ELR (cell line): ENCODE measurements at places on chromosomes 5 and 9.

GRCh38 chr5:144680711-144681110, 510.0 kb downstream of the KCTD16 start:
- no peak for DNase-seq

DNA sequence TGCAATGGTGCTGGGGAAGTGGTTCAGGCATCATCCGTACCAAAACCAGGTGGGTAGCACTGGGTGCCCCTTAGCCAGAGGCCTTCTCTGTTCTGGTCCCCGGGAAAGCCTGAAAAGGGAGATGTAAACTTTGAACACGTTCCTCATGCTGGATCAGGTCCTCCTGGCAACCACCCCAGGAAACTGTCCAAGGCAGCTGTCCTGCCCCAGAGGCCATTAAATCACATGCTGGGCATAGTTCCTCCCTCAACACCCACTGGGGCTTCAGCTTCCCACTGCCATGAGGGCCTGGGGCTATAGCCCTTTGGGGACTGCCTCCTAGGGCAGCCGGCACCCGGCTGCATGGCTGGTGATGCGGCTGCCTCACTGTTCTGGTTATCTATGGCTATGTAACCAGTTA, 228.9 kb upstream of the MVB12B start:
- no peak for DNase-seq

GRCh38 chr5:91257301-91257700, 125.8 kb downstream of the ARRDC3 start:
- no peak for DNase-seq

DNA sequence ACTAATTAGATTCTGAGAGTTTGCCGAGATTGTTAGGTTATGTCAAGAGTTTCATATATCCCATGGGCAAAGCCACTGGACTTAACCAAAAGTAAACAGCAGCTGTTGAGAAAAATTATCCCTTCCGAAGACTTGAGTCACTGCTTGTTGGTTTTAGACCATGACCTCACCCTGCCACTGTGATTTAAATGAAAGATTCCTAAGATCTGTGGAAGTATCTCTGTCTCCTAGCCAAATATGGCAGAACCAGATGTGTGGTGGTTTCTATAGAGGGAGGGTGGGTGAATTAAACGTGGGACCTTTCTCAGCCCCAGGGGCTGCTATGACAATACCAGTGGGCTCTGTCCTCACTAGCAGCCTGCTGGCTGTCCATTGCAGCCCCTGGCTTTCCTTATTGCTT, 19.3 kb downstream of the DMRT3 start:
- peak; percentile 27 for DNase-seq

- DNase-seq, result no peak
Measured at GRCh38 chr9:107588393-107588792, 98.8 kb upstream of the KLF4 start.

GRCh38 chr9:135251331-135251761, 163.9 kb downstream of the OLFM1 start:
- no peak for DNase-seq

GRCh38 chr5:171970826-171971225, 35.6 kb downstream of the FBXW11 start:
- no peak for DNase-seq

DNA sequence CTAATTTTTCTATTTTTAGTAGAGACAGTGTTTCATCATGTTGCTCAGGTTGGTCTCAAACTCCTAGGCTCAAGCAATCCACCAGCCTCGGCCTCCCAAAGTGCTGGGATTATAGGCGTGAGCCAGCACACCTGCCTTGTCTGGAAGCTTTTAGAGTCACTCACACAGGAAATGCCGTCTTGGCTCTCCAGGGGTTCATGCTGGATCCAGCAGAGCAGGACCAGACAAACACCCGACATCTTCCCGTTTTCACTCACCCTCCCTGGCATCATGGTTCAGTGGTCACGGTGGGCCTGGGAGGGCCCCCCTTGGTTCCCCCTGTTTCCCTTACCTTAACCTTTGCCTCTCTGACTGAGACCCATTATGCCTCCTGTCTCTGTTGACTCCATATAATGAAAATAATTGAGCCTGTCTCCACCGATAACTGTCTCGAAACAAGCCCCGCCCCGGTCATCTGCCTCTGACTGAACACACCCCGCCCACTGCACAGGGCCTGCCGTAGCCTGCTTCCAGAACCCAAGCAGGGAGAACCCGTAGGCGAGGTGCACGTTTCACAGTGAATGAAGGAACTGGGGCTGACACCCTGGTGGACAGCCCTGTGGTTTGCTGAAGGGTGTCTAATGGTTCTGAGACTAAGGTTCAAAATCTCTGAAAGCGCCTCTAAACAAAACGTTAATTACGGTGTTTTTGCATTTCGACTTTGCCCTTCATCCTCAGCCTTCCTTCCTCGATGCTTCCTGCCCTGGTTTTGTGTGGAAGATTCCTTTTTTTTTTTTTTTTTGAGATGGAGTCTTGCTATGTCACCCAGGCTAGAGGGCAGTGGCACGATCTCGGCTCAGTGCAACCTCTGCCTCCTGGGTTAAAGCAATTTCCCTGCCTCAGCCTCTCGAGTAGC, 39.7 kb upstream of the SPRY4 start:
- DNase-seq, result no peak

DNA sequence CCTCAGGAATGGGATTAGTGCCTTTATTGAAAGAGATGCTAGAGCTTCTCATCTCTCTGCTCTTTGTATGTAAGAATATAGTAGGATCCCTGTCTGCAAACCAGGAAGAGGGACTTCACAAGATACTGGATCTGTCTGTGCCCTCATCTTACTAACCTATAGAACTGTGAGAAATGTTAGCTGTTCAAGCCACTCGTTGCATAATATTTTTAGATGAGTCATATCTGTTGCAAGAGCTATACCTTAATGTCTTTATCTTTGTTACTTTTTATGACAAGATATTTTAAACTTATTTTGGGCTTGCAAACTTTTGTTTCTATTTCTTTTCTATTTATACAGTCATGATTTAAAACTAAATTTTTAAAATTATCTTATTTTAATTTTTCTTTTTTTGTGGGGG, 1296.8 kb upstream of the CDH6 start:
- no peak for DNase-seq

DNA sequence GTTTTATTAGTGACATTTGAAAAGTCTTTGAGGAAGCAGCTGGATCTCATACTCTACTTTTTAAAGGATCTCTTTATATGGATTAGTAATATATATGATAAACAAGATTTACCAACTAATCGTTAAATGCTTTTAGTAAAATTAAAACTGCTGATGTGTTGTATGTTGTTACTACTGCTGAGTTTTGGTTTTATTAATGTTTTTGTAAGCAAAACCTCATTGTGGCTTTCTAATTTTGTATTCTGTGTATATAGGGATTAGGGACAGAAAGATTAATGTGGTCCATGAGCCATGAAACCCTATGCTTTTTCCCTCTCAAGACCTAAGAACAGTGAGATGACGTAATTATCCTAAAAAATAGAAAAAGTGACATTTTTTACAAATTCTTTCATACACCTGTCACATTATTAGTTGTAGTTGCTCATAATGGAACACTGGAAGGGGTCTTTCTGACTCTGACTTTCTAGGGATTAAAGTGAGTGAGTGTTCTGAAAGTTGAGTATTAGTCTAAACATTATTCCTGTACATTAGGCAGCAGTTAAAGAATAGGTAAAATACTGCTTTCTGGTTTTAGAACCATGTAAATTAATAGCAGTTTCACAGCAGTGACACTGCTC, 85.9 kb downstream of the SLC12A2 start:
- DNase-seq, result no peak

DNA sequence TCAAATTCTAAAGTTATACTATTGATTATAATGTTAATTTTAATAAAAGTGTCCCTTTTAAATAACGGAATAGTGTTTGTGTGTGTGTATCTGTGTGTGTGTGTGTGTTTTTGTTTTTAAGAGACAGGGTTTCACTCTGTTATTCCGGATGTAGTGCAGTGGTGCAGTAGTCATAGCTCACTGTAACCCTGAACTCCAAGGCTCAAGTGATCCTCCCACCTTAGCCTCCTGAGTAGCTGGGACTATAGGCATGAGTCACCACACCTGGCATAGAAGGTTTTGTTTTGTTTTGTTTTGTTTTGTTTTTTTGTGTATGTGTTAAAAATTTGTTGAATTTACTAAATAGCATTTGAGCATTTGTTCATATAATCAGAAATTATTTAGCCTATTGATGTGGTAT, 64.6 kb downstream of the YTHDC2 start:
- DNase-seq, result no peak

DNA sequence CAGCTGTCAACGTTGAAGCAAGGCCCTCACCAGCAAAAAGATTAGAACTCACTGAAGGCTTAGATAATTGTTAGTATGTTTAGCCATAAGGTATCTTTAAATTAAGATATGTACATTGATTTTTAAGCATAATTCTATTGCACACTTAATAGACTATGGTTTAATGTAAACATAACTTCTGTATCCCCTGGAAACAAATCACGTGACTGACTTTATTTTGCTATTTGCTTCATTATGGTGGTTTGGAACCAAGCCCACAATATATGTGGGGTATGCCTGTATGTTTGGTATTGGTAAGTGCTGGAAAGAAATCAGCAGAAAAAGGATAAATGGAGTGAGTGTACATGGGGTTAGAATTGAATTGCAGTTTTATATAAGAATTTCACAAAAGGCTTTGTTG, 111.9 kb downstream of the NMUR2 start:
- no peak for DNase-seq

DNA sequence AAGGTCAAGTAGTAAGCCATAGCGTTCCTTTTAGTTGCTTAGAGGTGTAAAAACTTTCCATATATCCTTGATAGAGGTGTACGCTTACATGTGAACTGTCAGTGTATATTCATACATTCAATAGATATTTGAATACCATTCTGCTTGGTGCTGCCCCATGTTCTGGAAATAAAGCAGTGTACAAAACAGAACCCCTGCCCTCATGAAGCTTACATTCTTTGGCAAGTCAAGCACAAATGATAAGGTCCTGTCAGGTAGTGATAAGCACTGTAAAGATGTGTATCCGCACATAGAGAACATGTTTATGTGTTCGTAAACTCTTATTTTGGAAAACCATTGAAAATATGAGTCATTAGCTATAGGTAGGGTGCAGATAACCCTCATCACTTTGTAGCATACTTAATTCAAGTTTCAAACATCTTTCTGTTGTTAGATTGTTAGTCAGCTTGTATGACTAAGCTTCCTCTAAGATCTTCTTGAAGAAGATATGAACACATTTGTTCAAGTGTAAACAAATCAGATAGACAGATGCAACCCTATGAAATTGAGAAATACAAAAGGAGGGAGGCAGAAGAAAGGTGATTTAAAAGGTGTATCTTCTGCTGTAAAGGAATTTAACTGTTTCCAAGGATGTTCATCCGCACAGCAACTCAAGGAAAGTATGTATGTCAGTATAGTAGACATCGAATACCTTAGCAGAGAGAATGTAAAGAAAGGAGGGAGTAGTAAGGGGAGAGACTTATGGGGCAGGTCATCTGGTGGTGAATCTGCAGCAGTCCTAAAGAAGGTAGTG, 1.6 kb downstream of the GTF3C4 start:
- DNase-seq, result peak; percentile 79

- no peak for DNase-seq
Measured at GRCh38 chr9:75592586-75592985, 297.9 kb upstream of the PCSK5 start.

DNA sequence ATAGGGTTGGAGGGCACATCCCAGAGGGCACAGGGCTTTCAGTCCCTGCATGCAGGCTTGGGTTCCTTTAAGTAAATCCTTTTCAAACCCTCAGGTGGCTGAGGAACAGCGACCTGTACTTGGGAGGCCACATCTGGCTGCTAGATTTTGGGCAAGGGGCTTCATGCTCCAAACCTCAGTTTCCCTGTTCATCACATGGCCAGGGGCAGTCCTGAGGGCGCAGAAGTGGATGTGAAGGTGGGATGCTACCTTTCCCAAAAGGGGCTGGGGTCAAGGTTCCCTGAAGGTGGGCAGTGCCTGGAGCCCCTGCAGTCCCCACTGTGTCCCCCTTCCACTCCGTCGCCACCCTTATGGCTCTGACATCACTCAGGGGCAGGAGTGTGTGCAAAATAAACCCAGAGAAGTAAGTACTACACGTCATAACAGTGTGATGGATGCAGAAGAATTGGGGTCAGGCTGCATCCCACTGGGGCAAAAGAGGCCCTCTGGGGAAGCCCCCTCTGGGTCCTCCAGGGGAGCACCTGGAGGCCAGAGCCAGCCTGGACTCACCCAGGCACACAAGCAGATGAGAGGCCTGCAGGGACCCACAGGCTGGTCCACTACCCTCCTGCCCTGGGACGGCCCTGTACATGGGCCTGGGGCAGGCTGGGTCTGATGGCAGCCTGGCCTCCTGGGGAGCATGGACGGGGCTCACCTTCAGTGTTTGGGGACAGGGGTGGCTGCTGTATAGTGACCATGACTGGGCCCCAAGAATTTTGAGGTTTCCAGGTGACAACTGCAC, 1.9 kb upstream of the CARD19 start:
- DNase-seq, result no peak

DNA sequence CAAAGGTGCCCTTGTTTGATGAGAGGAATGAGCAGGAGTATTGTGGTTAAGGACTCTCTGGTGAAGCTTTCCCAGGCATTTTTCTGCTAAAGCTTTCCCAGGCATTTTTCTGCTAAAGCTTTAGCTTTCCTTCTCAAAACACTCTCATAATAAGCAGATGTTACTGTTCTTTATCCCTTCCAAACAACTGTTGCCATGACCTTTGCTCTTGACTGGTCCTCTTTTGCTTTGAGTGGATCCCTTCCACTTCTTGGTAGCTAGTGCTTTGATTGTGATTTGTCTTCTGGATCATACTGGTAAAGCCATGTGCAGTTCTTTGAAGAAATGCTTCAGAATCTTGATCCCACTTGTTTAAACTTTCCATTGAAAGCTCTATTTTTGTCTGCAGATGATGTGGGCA, 85.8 kb downstream of the GPBP1 start:
- DNase-seq, result no peak

DNA sequence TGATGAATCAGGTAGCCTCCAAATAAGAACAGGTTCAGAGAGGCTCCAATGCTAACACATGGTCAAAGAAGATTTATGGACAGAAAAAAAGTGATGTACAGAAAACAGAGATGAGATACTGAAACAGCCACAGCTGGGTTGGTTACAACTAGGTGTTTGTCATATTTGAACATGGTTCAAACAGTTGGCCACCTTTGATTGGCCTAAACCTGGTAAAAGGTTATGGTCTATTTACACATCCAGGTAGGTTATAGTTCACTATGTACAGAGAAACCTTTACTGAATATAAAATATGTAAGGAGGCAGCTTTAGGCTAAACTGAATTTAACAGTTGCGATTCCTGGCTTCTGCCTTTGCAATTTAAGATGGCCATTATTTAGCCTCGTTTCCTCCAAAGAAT, 134.0 kb upstream of the ZNF366 start:
- no peak for DNase-seq

- no peak for DNase-seq
Measured at GRCh38 chr5:101605700-101606099, 690.4 kb downstream of the SLCO4C1 start.
